ENCODE measurements at places on chromosomes 13 and 19. TPM values are rescaled to one million over a fixed set of nuclear protein-coding genes. Genes with fewer than 3 reads are reported as not detected.

SIGLEC7 gene
- 0.54 TPM for polyA plus RNA-seq

KLK8 gene
- polyA plus RNA-seq, result not detected

ZNF577 gene
- 41.3 TPM for polyA plus RNA-seq

FBL gene
- polyA plus RNA-seq, result 290 TPM

SERP2 gene
- polyA plus RNA-seq, result 10.5 TPM

FCHO1 gene
- 1.2 TPM for polyA plus RNA-seq

KCNN1 gene
- 2.2 TPM for polyA plus RNA-seq

DPY19L3 gene
- 67.1 TPM for polyA plus RNA-seq

CEACAM19 gene
- polyA plus RNA-seq, result 17.8 TPM

EPS8L1 gene
- 8.4 TPM for polyA plus RNA-seq

CYP4F2 gene
- not detected for polyA plus RNA-seq

CEACAM3 gene
- not detected for polyA plus RNA-seq

MAMSTR gene
- polyA plus RNA-seq, result 5.2 TPM

TMEM221 gene
- polyA plus RNA-seq, result 1.7 TPM

PALM3 gene
- polyA plus RNA-seq, result 26.5 TPM

PSG2 gene
- not detected for polyA plus RNA-seq

ZNF486 gene
- polyA plus RNA-seq, result 21.6 TPM

RXFP2 gene
- not detected for polyA plus RNA-seq

CYP4F3 gene
- polyA plus RNA-seq, result 0.28 TPM

MZT1 gene
- polyA plus RNA-seq, result 36.5 TPM

MYO1F gene
- polyA plus RNA-seq, result 10.8 TPM

SRRM5 gene
- 1.7 TPM for polyA plus RNA-seq

ARL11 gene
- 0.78 TPM for polyA plus RNA-seq

SHISA7 gene
- polyA plus RNA-seq, result 0.16 TPM

SOX1 gene
- not detected for polyA plus RNA-seq

CCDC169 gene
- 9.2 TPM for polyA plus RNA-seq
